Fibroblast of upper back skin (primary cell): ENCODE measurements at places on chromosomes 2 and 18.

DNA sequence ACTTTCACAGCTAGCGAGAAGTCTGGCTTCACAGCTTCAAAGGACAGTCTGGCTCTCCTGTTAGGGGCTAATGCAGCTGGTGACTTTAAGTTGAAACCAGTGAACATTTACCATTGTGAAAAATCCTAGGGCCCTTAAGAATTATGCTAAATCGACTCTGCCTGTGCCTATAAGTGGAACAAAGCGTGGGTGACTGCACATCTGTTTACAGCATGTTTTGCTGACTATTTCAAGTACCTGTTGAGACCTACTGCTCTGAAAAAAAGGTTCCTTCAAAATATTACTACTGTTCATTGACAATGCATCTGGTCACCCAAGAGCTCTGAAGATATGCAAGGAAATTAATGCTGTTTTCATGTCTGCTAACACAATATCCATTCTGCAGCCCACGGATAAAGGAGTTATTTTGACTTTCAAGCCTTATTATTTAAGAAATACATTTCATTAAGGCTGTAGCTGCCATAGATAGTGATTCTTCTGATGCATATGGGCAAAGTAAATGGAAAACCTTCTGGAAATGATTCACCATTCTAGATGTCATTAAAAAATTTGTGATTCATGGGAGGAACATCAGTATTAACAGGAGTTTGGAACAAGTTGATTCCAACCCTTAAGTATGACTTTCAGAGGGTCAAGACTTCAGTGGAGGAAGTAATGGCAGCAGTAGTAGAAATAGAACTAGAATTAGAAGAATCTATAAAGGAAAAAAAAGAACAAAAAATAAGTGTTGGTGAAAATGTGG, 48.9 kb downstream of the POLR1A start:
- no peak for DNase-seq

DNA sequence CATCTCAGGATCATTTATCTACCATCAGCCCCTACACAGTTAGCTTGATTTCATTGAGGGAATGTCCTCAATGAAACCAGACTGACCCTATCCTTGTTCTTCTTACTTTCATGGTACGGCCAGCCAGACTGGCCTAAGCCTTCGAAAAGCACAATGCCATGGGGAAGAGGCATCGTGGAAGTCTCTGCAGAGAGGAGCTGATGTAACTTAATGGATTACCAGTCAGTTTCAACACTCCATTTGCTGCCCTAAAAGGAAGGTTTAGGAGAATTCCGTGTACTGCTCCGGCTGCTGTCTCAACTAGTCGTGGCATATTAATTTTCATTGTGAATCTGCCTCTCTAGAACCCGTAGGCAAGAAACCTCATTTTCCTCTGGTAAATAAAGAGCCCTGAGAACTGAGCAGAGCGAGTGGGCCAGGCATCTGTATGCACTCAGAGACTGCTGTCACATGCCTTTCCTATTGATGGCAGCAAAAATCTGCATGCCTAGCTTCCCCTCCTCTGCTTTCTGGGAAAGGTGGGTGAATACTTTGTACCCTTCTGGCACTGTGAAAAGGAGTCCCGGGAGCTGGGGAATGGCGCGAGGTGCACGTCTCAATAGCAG, 184.9 kb downstream of the KLHL29 start:
- no peak for DNase-seq

GRCh38 chr2:239912171-239912937, 112.8 kb downstream of the NDUFA10 start:
- no peak for DNase-seq

DNA sequence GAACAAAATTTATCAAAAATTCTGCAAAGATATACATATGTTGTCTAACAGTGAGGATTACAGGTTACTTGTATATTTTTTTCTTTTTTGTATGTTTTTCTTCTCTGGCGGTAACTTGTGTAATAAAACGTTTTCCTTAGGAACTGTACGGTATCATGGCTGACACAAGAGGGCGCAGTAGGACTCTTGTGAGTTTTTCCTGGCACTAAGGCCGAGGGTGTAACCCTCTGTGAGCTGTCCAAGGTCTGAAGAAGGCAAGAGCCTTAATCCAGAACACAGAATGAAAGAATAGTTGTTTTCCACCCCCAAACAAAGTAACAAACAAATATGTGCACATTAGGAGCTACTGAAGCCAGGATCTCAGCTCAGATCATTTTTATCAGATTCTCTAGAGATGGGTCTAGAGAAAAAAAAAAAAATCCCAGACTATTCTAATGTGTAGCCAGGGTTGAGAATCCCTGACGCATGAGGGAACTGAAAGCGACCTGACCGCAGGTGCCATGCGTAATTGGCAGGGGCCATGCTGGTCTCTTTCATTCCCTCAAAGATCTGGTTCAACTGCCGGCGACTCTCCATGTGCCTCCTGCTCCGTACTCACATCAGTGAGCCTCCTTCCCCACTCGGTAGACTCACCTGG, 27.0 kb downstream of the TMEM200C start:
- peak; percentile 83 for DNase-seq

GRCh38 chr2:88590998-88591613, 36.2 kb downstream of the EIF2AK3 start:
- peak; percentile 63 for DNase-seq

- no peak for DNase-seq
Observed at GRCh38 chr2:7952046-7952745, 729.7 kb upstream of the ID2 start.

DNA sequence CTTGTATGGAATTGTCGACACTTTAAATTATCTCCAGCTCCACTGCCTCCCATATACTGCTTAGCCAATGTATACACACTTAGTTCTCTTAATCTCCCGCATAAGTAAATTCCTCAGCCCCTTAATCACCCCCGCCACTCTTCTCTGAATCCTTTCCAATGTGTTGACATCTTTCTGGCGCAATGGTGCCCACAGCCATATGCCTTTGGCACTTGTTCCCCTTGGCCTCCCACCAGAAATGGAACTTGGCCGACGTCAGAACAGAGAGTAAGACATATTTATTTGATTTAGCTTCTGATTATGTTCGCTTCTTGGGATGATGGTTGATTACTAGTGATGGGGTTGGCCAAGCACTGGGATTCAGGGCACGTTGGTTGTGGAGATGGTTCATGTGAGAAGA, 1089.3 kb upstream of the CELF4 start:
- peak; percentile 6 for DNase-seq

DNA sequence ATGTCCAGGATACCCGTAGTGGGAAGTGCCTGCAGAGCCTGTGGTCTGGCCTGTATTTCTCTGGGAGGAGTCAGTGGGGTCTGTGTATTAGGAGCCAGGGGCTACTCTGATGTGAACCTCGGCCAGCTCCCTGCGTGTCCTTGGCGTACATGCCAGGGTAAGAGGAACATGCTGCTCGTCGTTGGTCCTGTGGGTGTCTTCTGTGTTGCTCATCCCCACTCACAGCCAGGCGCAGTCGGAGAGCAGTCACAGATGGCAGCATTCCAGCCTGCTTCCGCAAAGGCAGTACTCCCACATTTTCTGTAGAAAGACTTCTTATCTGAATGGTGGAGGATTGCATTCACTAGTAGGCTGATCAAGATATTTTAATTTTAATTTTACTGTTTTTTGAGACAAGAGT, 84.9 kb downstream of the DGKD start:
- no peak for DNase-seq

DNA sequence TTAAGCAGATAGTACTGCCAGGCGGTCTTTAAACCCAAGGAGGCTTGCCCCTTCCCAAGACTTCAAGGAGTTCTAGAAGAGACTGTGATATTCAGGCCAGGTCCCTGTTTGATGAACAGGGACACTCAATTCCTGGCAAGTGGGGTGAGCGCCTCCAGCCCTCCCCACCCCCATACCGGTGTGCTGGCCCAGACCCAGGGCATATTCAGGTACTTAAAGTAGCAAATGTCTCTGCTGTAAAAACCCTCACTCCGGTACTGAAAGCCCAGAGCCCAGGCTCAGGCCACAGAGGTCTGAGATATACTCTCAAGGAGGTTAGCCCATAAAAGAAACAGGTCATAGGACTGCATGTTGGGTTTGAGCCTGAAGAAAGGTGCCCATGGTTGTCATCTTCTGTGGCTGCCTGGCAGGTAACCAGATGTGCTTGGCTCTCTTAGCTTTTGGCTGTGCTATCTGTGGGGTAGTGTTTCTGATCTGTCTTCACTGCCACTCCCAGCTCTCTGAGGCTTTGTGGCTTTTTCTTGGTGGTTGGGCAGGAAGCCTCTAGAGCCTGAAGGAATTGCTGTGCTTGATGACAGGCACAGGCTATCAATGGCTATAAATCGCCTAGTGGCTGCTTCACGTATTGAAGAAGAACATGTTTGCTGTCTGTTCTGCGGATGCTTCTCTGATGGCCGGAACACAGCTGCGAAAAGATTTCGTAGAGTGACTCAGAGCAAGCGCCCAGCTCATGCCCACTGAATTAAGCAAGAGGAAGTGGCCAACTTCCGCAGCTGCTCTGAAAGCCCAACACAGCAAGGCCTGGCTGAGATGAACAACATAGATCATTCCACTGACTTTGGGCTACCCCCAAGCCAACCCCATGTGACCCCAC, 63.3 kb upstream of the ALPP start:
- DNase-seq: peak; percentile 72

DNA sequence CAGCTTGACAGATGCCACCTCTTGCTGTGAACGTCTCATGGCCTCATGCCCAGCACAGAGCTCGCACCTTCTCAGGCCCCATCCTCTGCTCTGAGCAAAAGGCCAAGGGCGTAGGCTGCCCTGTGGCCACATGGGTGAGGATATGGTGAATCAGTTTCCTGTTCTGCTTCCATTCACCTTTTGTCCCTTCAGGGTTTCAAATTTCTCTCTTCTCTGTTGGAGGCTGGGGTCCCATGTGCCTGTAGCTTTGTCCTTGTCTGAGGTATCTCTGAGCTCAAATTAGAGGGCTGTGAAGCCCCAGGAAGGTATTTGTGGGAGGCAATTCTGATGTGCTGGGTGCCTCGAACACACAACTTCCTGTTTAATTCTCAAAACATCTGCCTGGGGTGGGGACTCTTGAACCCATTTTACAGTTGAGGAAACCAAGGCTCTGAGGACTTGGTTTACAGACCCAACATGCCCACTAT, 29.0 kb downstream of the ZAP70 start:
- DNase-seq: no peak

- peak; percentile 70 for DNase-seq
Observed at GRCh38 chr2:98465456-98466226, 21.0 kb downstream of the INPP4A start.

- DNase-seq: no peak
Observed at GRCh38 chr2:227296671-227297405, 28.2 kb upstream of the MFF start.

DNA sequence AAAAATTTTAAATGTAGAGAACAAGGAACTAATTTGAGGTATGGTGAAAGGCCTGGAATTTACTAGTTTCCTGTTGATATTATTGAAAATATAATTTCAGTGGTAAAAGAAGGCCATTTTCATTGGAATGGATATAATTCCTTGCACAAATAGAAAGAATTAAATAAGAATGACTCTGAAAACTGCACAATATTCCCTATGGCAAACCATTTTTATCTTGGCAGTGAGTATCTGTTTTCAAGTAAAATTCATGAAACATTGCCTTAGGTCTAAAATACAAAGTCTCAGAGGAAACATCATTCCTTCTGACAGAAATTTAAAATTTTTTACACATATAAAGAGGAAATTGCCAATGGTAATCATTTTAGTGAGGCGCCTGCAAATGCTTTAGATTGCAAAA, 1468.3 kb downstream of the LRP1B start:
- DNase-seq: no peak

DNA sequence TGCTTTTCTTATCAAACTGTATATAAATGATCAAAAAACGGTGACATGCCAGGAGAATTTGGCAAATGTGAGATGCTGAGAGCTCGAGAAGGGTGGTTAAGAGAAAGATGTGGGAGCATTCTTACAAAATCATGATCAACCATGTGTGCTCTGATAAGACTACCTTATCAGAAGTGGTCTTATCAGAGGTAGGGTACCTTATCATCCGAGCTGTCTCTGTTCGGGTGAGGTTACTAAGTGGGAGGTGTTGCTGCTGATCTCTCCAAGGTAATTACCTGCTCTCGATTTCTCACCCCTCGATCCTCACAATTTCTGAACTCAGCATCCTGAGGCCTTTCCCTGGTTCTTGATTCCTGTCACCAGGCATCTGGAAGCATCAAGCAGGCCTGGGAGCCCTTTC, 813.0 kb upstream of the ID2 start:
- no peak for DNase-seq

DNA sequence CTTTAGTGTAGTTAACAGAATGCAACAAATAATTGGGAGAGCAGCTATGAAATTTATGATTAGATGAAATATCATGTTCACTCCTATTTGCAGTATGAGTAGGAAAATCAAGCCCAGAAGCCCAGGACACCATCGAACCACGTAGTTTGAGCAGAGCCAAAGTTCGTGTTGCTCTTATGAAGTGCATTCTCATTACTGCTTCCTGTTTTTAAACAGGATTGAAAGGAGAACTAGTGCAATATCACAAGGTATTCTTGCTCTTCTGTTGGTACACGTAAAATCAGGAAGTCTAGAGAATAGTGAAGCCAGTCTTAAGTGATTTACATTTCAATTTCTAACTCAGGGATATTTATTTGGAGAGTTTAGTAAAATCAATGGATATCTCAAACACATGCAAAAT, 21.1 kb downstream of the ARHGAP15 start:
- no peak for DNase-seq

DNA sequence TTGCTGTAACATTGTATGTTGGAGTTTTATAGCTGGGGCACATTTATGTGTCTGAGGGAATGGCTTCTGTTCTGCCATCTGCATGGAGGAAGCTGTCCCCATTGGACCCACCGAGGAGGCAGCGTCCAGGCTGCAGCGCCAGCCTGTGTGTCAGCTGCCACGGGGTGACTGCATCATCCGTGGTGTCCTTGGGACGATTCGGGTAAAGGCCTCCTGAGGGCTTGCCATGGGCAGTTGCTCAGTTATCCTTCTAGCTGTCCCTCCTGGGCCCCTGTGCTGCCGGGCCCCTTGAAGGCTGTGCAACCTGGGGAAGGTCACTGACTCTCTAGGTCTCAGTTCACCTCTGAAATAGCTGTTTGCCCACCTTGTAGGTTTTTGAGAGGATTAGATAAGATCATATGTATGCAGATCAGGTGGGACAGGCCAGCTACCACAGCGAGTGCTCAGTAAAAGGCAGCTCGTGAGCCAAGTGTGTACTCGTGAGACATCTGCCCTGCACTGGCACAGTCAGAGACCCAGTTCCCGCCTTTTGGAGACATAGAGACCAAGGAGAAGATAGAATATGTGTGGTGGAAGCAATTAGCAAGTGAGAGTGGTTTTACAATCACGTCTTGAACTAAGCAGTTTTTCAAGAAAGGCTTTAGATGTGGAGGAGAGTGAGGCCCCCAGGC, 10.6 kb downstream of the LDLRAD4 start:
- no peak for DNase-seq

DNA sequence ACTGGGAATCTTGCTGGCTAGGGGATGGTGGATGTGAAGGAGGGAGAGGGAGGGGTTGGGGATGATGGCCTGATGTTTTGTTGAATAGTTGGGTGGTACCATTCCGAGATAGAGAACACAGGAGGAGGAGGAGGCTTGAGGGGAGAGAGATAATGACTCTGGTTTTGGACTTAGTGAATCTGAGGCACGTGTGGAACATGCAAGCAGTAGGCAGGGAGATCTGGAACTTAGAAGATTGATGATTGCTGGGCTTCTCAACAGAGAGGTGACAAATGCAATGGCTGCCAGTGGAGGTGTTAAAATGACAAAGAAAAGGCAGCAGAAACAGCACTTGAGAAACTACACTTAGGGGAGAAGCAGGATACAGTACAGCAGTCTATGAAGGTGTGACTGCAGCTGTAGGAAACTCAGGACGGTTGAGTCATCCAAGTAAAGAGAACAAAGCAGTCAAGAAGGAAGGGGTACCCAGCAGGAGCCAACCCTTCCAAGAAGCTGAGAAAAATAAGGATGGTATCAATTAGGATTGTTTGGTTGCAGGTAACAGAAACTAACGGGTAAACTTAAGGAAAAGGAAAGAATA, 221.4 kb upstream of the FBXO11 start:
- DNase-seq: no peak
